ENCODE measurements at places on chromosomes 7 and 10. TPM values are rescaled to one million over a fixed set of nuclear protein-coding genes. Genes with fewer than 3 reads are reported as not detected.

NIPSNAP2 gene
- 47.0 TPM for total RNA-seq

APBB1IP gene
- total RNA-seq, result 66.3 TPM

SFTPA1 gene
- total RNA-seq, result not detected

WDR86 gene
- total RNA-seq, result not detected

AKR1B15 gene
- total RNA-seq, result not detected

GJC3 gene
- total RNA-seq, result 1.2 TPM

CAMK2B gene
- total RNA-seq, result 0.62 TPM

FASTK gene
- 68.7 TPM for total RNA-seq

Measured in activated naive CD8-positive, alpha-beta T cell treated with anti-CD3 and anti-CD28 coated beads for 36 hours (primary cell).